GM04504 (cell line): ENCODE measurements at places on chromosomes 3 and 15.

GRCh38 chr3:96843505-96844203 is 29.3 kb downstream of the EPHA6 start:
- DNase-seq = no peak

- DNase-seq = no peak
Observed at GRCh38 chr3:84961011-84961410, 2.2 kb downstream of the CADM2 start.

DNA sequence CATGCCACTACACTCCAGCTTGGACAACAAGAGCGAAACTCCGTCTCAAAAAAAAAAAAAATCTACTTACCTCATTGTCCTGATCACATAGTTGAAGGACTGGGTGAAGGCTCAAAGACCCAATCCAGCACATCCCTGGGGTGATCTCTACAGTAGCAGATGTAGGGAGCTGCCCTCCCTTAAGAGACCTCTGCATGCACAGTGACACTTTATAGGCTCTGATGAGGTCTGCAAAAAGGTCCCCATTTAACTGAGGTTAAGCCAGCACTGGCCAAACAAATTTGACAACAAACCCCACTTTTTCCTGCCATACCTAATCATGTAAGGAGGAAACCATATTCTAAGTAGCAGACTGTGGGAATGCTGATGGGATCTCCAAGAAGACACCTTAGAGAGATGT is 31.1 kb upstream of the SPATA12 start:
- no peak for DNase-seq

DNA sequence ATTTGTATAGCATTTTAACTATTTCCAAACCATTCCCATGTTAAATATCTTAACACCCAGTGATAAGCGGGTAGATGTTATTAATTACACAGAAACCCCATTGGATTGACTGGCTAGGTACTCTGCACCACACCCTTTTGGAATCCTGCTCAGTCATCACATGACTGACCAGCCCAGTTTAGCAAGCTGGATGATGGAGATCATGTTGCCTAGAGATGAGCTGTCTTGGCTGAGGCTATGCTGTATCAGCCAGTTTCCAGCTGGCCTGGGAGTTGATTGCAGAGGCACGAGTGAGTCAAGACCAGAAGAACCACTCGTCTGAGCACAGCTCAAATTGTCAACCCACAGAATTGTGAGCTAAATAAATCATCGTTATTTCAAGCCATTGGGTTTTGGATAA is 124.6 kb downstream of the ZNF621 start:
- no peak for DNase-seq

- DNase-seq = no peak
Observed at GRCh38 chr3:56796202-56796601, 5.5 kb downstream of the ARHGEF3 start.

DNA sequence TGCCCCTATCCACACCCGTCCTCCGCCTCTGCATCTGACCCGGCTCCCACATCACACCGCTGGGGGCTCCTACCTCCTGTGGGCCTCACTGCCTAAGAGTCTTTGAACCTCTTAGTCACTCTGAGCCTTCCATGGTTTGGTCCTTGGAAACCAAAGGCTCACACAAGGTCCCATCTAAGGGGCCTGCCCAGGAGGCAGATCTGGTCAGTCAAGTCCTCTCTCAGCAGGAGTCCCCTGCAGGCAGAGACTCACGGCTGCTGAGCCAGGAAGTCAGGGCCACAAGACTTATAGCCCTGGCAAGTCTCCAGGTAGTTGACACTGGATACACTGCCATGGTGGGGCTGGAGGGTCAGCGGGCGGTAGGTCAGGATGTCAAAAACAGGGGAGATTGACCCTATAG is 31.2 kb upstream of the ALDH1L1 start:
- DNase-seq = no peak

GRCh38 chr3:45841420-45841756 is 531 bp downstream of the LZTFL1 start:
- no peak for DNase-seq

DNA sequence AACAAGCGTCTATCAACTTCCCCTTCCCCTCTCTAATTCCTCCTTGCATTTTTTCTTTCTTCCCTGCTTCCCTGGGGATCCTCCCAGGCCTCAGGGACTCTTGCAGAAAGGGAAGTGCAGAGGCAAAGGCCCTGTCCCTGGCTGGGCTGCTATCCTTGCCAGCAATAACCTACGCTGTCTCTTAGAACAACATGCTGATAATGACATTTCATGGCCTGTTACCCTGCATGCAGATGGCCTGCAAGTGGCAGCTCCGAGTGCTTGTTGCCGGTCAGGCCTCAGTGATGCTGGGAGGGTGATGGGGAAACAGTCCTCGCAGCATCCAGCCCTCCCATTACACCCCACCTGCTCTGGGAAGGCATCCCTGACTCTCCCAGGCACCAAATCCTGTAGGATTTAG is 167.6 kb downstream of the RAB11A start:
- no peak for DNase-seq

- no peak for DNase-seq
Observed at GRCh38 chr15:77627067-77627466, 5.6 kb downstream of the LINGO1 start.

DNA sequence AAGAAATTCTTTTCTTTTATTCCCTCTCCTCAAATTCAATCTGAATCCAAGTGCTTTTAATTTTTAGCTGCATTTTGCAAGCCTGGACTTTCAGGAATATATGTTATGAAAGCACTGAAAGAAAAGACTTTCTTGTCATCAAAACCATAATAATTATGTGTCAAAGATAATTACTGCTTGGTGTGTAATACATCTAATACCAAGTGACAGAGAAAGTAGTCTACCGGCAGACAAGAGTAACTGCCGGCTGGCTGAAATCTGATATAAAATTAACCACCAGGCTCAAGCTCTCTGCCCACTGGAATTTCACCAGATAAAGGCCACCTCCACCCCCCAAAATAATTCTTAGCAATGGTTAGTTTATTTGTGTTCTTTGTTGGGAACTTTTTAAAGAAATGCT is 220.9 kb upstream of the CDIN1 start:
- DNase-seq = no peak

- no peak for DNase-seq
Observed at GRCh38 chr15:40731034-40731433, 24.0 kb downstream of the RMDN3 start.

- no peak for DNase-seq
Observed at GRCh38 chr3:31622636-31623288, 90.0 kb downstream of the STT3B start.

- peak; percentile 71 for DNase-seq
Observed at GRCh38 chr3:71495708-71496472, 87.6 kb downstream of the FOXP1 start.
